ENCODE measurements at places on chromosomes 3 and 15.
A peak's percentile ranks its signal among the peaks of the same experiment; 100 is the strongest.

GRCh38 chr3:132622148-132622547 lies 25.1 kb downstream of the ACKR4 start:
- DNase-seq, result no peak

DNA sequence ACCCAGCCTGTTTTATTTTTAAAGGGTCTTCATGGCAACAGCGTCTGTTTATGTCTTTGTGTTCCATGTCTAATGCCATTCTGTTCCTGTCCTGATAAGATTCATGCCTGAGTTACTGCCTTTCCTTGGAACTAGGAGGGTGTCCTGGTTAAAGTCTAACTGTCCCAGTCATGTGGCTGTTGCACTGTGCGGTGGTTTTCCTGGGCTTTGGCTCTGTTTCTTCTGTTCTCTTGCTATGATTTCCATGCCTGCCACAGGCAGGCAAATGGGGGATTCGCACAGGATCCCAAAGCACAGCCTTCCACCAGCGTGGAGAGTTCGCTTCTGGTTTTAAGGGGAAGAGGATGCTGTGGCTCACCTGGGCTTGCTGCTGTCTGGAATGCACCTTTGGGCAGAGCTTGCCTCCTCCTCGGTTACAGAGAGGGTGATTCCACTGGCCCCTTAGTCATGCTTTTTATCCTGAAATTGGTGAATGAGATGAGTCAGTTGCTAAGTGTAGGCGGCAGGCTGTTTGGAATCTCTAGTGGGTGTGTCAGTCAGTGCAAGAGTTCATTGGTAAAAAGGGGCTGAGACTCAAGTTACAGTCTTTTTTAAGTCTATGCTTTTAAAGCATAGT lies 86.8 kb downstream of the CCK start:
- DNase-seq, result peak; percentile 2

GRCh38 chr3:129343643-129344360 lies 65.1 kb downstream of the HMCES start:
- DNase-seq, result peak; percentile 18

DNA sequence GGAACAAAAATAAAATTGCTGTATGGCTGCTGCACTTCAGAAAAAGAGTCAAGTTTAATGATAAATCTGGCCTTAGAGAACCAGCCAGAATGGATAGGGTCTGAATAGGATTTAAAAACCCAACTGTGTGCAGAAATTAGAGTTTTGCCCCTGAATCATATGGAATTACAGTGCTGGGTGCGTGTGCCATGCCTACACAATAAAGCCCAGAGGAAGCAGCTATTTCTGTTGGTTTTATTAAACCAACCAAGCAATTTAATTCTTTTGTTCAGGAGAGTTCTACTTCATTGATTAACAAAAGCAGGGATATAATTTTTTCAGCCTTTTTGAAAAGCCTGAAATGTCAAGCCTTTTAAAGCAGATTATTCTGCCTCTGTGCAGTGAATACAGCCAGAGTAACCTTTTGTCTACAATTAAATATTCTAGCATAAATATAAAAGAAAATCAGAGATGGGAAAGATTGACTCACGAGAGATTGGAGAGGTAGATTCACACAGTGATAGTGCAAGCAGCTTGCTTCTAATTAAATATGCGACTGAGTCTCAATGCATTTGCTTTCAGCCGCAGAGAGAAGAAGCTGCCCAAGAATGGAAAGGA lies 66.7 kb upstream of the DNAJC19 start:
- no peak for DNase-seq

- no peak for DNase-seq
Observed at GRCh38 chr15:76172782-76173181, 113.0 kb downstream of the TMEM266 start.

- DNase-seq, result no peak
Observed at GRCh38 chr3:63976161-63976871, 47.0 kb downstream of the PSMD6 start.

DNA sequence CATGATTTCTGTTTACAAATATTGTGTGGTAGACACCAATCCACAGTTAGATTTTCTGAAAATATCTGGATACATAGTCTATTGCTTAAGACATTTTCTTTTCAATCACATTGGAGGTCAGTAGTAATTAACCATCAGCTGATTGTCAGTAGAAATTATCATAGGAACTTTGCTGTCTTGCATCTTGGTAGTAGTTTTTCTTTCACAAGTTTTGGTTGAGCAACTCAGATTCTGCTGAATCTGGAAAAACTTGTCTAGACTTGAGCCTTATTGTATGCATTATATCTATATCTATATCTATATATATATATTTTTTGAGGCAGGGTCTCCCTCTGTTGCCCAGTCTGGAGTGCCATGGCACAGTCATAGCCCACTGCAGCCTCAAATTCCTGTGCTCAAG lies 4.0 kb downstream of the RAB11A start:
- DNase-seq, result no peak

- DNase-seq, result no peak
Observed at GRCh38 chr15:37109168-37109871, 9.0 kb upstream of the MEIS2 start.

GRCh38 chr15:48634096-48634495 lies 11.4 kb downstream of the FBN1 start:
- no peak for DNase-seq

DNA sequence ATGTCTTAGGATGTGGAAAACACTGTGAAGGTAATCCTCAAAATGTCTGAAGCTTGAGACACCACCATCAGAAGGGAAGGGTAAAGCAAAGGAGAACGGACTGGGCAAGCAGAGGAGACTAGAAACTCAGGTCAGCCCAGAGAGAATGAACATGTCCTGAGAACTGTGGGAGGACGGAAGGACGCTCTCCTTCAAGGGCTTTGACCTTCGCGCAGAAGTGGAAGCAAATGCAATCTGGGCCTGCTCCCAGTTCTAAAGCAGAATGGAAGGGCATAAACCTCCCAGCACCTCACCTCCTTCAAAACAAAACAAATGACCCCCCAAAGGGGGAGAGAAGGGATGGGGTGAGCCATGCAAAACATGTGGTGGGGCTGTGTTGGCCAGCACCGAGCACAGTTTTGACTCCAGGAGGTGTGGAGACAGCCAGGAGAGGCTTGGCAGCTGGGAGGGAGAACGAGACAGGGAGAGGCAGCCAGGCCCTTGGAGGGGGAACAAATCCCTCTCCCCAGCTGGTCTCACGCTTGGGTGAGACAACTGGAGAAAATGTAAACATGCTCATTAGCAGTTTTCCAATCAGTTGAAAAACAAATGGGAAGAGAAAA lies 222.4 kb upstream of the WNT5A start:
- no peak for DNase-seq

DNA sequence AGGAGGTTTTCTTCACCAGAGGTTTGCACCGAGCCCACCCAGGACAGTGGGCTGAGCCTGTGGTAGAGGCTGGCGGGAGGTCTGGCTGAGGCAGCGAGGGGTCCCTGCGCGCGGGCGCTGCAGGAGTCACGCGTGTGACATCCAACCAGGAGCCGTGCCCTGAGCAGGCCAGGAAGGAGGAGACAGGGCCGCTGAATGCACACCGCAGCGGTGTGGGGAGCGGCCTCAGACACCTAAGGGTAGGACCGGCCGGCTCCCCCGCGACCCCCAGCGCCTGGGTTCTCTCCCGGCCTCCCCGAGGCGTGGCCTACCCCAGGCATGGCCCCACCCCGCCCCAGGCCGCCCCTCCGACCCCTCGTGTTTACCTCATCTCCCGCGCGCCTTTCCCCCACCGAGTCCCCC lies 412 bp downstream of the SLC41A3 start:
- DNase-seq, result peak; percentile 35

DNA sequence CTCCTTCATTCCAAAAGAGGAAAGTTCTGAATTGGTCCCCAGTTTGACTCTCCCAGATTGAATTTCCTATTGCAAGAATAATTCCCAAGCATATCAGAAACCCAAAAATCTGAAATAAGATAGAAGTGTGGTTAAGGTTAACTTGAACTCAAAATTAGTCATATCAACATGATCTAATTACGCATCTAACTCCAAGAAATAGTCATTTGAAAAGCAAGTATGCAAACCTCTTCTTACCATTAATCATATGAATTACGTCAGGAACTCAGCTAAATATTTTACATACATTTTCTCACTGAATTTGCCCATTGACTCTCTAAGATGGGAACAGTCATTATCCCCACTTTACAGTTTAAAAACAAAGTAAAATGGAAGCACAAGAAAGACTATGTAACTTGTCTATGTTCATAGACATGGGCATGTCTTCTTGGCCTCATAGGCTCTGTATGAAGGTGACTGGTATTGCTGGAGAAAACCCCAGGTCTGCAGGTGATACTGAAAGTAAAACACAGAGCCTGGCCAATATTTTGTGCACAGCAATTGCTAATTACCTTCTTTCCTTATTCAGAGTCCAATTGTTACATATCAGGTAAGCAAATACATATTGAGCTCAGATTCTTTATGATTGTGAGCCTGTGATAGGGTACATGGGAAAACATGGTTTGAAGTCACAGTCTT lies 139.2 kb downstream of the ATP8B4 start:
- no peak for DNase-seq

- no peak for DNase-seq
Observed at GRCh38 chr3:1207904-1208303, 115.1 kb downstream of the CNTN6 start.

DNA sequence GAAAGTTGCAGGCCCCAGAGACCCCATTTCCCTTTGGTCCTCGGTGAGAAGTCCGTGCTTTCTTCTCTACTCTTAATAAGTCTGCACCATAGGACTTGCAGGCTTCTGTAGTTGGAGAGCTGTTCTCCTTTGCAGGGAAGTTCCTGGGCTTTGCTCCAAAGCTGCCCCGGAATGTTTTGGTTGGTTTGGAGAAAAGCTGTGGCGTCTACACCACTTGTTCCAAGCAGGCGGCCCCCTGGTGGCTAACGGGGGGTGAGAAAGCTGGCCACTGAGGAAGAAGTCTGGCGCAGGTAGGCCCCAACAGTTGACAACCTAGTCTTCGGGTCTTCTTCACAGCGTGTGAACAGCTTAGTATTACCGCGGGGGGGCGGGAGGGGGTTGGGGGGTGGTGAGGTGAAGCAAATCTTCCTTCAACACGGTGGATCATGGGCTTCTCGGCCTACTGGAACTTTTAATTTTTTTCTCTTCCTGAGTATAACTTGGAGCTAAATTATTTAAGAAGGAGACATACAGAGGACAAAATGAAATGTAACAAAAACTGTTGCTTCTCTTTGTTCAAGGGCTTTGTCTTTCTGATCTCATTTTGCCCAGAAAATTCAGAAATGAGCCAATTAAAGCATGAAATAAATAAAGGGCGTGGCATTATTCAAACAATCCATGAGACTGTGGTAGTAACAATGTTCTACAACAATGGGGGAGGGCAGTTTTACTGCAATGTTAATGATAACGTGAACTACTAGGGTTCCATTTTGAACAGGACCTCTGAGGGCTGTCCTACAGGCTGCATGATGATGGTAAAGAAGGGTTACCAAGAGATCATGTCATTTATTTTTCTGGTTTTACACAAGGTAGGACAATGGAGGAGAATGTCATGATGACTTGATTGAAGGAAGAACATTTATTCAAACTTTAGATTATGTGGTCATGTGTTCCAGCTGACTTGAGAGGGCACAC lies 2.2 kb upstream of the THRB start:
- no peak for DNase-seq

DNA sequence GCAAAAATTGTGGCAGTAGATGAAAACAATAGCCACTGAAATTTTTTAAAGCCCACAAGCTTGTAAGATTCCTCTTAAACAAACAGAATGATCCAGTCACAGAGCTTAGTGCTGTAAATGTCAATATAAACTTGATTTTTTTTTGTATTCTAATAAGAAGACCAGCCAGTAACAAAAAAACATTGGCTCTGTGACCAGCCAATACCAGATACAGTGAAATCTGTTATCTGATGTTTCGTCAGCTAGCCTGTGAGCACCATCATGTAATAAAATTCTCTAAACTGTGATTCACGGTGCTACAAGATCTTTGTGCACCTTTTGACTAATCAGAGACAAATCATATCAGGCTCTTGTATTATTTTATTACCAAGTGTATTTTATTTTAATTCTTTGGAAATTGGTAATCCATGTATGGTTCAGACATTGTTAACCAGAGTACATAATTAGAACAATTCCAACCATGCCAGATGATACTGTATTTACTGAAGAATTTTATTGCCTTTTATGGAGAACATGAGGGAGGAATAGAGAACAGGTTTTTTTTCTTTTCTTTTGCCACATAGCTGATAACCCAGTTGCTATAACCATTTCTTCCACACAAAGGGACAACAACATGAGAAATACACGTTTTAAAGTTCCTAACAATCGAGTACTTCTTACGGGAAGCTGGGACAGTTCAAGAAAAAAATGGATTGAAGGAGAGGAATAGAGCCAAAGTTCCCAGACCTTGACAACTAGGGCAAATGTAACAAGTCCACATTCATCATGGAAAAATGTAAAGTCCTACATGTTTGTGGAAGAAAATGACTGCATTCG lies 71.9 kb downstream of the FILIP1L start:
- DNase-seq, result no peak

DNA sequence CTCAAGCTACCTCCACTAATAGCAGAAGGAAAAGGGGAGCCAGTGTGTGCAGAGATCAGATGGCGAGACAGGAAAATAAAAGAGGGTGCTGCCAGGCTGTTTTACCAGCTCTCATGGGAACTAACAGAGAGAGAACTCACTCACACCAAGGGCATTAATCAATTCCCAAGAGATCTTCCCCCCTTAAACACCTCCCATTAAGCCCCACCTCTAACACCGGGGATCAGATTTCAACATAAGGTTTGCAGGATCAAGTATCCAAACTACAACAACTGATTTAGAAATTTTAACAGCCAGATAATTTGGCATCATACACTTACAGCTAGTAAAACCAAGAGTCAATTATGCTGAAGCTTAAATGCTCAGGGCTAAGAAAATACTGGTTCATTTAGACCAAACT lies 18.9 kb downstream of the CD200 start:
- DNase-seq, result no peak

- no peak for DNase-seq
Observed at GRCh38 chr3:197364410-197365071, 66.1 kb upstream of the DLG1 start.

GRCh38 chr15:94621736-94622135 lies 390.4 kb downstream of the MCTP2 start:
- DNase-seq, result no peak

GRCh38 chr3:69240651-69241568 lies 118.5 kb upstream of the LMOD3 start:
- DNase-seq, result no peak

- DNase-seq, result no peak
Observed at GRCh38 chr15:25900431-25900830, 37.3 kb upstream of the ATP10A start.

- no peak for DNase-seq
Observed at GRCh38 chr3:105373383-105373782, 6.7 kb downstream of the ALCAM start.
